Thymus (tissue), 14 donors: ENCODE measurements at places on chromosomes 3 and 15.

GRCh38 chr3:11717301-11717700, 73.6 kb upstream of the VGLL4 start:
- DNase-seq: no peak

GRCh38 chr3:153976891-153977554, 144.2 kb upstream of the ARHGEF26 start:
- no peak for DNase-seq

GRCh38 chr3:132561003-132561402, 36.1 kb upstream of the ACKR4 start:
- no peak for DNase-seq

- no peak for DNase-seq
Measured at GRCh38 chr3:66414846-66415245, 86.0 kb downstream of the LRIG1 start.

DNA sequence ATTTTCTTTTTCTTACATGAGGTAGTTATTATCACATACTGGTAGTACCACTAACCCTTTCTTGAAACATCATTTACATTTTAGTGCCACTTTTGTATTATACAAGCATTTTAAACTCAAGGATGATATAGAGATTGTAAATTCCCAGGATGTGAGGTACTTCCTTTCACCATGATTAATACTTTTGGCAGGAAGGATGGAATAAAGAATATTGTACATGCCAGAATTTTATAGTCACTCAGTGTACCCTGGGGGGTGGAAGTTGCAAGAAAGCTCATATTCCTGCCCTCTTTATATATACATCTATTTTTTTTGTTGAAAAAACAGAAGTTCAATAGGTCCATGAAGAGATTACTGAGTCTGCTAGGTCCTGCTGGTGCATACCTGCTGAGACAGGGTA, 141.0 kb upstream of the PLSCR5 start:
- DNase-seq: no peak

- no peak for DNase-seq
Measured at GRCh38 chr3:40099871-40100270, 209.6 kb upstream of the EIF1B start.

GRCh38 chr3:13557417-13557816, 8.5 kb downstream of the FBLN2 start:
- DNase-seq: no peak

GRCh38 chr3:109806929-109807328, 469.6 kb upstream of the DPPA4 start:
- peak; percentile 21 for DNase-seq

GRCh38 chr3:133663569-133664313, 2.0 kb upstream of the TOPBP1 start:
- peak; percentile 50 for DNase-seq

- DNase-seq: no peak
Measured at GRCh38 chr3:4670352-4670751, 177.2 kb downstream of the ITPR1 start.

GRCh38 chr15:41575282-41575681, 16.3 kb downstream of the TYRO3 start:
- DNase-seq: no peak

DNA sequence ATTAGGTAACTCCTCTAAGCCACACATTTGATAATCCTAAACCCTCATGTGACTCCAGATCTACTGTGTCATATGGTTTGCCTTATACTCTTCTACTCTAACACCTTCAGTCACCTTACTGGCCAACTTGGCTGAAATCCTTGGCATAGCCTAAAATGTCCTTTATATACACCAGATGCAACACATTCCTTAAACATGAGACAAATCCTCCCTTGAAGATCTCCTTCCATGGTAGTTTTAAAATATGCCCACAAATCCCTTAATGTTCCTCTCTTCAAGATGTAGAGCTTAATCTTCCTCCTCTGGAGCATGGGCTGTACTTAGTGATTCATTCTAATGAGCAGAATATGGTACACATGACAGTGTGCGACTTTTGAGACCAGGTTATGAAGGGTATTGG, 238.9 kb downstream of the SUCLG2 start:
- no peak for DNase-seq

DNA sequence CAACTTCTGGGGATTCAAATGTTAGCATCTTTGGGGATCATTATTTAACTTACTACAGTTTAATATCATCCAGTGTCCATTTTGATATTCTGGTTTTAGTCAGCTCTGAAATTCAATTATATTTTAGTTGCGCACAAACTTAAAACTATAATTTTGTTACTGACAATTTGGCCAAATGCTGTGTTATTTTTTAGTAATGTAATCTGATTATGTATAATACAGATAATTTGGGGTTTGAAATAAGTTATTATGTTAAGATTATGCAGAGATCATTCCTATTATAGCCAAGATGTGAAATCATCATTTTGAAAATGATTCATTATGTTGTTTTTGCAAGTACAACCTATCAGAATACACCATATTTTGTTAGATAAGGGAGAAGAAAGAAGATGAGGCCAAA, 706.1 kb downstream of the ROBO2 start:
- no peak for DNase-seq

DNA sequence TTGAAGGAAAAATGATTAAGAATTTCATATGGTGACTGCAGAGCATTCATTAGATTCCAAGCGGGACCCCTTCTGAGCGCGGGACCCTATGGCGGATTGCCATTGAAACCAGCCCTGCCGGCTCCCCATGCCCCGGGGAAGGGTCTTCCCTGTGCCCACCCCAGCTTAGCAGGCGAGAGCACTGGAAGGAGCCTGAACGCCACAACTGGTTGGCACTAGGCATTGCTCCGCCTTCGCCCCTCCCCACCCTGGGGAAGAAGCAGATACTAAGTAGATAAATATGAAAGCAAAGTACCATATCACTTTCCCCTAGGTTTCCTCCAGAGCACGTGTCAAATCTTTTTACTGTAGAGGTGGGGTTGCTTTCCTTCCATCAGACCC, 70.7 kb downstream of the CYP19A1 start:
- no peak for DNase-seq

DNA sequence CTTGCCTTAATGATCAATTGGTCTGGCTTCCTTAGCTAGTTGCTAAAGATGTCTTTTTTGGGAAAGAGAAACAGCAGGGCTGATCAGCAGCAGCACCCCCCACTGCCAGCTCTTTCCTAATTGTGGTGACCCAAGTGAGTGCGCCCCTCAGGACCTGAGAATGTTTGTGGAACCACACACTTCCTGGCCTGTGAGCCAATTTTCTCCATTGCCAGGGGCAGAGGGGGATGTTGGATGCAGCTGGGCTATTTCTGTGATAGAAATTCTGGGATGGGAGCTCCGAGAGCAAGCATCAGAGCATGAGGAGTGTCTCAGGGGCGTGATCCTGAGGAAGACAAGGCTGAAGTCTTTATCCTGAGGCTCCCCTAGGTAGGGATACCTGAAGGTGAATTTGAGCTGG, 66.6 kb downstream of the CLDN11 start:
- no peak for DNase-seq

DNA sequence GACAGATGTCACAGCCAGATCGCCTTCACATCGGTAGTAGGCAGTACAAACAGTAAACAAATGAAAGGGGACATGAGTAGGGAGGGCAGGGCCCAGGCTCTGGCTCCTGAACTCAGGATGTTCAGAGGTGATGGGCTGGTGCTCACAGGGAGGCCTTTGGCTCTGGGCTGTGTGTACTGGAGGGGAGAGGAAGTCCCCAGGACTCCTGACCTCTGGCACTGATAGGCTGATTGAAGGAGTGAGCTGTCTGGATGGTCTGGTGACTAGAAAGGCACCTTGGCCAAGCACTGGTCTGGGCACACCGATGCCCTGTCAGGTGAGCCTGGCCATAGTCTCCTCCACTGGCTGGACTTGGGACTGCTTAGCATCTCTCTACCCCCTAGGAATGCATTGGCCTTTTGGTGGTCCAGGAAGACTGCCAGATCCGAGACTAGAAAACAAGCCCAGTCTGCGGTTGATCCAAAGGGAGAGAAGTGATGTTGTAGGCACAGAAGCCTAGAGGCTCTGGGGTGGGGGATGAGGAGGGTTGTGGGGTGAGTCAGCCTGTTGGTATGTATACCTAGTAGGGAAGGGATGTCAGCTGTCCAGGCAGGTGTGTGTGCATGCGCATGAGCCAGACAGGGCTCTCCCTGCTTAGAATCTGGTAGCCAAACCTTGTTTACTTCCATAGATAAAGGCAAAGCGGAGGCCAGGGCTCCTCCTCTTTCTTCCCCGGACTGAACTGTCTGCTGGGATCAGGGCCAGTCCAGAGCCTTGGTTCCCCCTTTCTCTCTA, 1.9 kb downstream of the SPINT1 start:
- no peak for DNase-seq

DNA sequence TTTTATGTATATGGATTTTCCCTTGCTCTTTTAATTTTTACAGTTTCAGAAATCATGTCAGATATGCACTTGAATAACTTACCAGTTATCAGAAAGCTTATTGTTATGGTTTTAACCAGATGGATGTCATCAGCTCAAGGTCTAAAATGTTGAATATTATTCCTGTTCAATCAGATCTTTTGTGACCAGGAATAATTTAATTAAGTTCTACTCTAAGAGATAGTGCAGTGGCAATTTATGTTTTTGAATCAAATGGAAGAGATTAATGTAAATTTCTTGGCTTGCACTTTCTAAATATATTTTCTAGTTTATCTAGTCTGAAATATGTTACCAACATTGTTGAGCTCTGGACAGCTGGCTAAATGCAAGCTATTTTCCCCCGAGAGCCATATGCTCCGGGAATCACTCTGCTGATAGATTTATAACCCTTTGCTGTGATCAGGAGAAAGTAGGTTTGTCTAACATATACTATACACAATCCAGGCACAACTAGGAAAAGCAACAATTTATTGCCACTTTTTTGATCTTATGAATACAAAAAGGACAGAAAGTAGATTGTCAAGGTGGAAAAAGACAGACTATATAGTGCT, 76.8 kb upstream of the CD96 start:
- DNase-seq: no peak

DNA sequence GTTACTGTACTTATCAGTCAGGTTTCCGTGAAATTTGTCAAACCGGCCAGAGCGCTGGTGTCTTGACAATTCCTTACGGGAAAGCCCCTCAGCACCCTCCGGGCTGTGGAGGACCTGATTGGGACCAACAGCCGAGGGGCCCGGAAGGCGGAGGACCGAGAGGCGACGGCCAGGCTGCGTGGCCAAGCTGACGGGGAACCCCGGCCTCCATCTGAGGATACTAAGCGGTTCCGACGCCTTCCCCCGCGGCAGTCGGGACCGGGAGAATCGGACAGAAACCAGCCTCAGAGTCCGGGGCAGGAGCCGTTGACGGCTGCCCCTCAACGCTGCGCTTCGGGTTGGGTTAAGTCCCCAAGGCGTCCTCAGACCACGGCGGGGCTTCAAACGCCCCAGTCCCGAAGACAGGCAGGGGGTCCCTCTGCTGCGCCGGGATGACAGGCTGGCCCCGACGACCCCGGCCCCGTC, 499 bp downstream of the ALDH1A2 start:
- DNase-seq: no peak

DNA sequence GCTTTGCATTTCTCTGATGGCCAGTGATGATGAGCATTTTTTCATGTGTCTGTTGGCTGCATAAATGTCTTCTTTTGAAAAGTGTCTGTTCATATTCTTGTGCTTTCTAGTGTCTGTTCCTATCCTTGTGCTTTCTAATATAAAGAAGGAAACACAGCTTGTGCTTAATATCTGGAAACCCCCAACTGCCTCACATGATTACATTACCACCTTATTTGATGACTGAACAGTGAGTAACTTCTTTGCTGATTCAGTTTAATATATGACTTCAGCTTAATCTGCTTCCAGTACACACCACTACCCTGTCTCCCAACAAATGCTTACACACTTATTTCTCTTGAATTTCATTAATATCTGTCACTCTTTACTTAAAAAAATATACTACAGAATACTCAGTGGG, 835.1 kb downstream of the EDEM1 start:
- DNase-seq: no peak

DNA sequence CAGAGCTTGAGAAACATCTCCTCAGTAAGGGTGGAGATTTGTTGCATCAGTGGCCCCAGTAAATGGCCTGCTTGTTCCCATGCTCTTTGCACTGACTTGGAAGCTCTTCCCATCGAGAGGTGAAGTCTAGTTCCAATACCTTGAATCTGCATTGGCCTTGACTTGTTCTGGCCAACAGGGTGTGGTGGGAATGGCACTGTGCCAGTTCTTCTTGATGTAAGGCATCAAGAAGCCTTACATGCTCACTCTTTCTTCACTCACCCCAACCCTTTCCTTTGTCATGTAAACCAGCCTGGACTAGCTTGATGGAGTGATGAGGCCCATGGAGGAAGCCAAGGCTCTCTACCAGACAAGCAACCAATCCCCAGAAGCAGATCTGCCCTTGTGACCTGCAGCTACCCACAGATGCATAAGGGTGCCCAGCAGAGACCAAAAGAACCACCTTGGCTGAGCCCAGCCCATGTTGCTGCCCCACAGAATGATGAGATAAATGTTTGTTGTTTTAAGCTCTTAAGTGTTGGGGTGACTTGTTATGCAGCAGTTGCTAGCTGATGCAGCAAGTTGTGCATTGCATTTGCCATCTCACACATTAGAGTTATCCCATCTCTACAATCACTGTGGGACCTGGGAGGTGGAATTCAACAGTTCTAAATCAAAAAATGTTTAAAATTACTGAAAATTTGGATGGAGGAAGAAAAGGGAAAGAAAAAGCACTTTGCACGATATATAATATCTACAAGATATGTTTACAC, 11.1 kb upstream of the MGLL start:
- DNase-seq: no peak

DNA sequence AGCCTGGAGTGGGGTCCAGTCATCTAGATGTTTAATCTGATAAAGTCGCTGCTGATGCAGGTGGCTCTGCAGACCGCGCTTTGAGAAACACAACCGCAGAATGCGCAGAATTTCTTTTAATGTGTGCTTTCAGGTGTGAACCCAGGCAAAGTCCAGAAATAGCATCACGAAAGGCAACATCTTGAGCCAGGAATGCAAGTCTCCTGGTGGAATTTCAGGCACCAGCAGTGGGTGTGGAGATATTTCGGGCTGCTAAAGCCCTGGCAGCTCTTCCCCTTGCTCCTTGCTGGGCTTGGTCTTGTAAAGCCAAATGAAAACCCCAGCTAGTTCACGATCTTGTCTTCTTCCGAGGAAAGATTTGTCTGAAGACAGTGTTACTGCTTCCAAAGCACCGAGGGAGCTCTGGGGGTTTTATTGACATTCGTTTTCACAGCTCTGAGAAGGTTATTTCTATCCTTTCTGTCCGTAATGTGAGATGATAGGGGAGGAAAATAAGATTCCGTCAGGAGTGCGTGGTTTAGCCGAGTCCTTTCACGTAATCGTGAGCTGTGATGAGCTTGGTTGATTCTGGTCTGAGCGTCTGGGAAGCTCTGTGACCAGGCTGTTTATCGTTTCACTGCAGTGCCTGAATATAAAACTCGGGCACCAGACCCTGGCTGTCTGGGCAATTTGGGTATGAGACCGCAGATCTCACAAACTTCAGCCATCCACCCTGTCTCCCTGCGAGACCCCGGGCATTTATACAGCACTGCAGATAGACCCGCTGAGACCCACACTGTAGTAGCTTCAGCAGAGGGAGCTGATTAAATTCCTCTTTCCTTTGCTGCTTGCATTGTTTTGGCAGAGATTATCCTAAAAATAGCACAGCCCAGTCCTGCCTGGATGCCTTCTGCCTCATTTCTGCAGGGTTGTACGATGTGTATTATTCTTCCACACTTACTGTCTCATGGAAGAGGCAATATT, 67.0 kb upstream of the SLC25A26 start:
- no peak for DNase-seq
